Fibroblast of skin of back (primary cell): ENCODE measurements at places on chromosomes 7 and 10.

DNA sequence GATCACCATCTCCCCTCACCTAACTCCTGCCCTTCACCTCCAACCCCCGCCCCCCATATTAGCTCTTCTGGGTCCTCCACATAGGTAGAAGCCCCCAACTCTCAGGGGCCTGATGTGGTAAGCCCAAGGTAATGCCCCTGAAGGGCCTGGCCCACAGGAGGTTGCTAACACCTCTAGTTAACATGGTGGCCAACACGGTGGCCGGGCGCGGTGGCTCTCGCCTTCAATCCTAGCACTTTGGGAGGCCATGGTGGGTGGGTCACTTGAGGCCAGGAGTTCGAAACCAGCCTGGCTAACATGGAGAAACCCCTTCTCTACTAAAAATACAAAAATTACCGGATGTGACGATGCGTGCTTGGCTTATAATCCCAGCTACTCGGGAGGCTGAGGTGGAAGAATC, 954 bp upstream of the MLXIPL start:
- DNase-seq = no peak

DNA sequence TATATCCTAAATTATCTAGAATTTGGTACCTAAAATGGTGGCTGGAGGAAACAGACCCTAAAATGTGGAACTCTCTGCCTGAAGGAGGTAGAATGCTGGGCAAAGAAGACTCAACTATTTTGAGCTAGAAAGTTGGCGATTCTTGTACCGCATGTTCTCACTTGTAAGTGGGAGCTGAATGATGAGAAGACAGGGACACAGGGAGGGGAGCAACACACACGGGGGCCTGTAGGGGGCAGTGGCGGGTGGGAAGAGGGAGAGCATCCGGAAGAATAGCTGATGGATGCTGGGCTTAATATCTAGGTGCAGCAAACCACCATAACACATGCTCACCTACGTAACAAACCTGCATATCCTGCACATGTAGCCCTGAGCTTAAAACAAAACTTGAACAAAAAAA, 250.6 kb downstream of the CALN1 start:
- DNase-seq = no peak

DNA sequence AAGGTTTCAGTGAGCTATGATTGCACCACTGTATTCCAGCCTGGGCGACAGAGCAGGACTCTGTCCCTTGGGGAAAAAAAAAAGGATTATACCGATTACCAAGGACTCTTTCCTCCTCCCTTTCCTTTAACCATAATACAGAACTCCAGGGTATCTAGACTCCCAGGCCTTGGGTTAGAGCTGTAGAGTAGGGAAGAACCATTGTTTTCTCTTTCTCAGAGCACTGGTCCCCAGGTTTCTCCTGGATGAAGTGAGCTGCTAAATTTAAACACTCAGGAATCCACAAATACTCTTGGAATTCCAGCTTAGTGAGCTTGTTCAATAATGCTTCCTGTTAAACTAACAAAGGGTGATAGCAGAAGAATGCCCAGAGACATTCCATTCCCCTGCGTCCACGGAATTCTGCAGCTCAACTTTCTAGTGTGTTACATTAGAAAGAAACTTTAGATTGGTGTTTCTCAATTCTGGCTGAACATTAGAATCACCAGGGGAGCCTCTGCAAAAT, 14.6 kb upstream of the RPEL1 start:
- DNase-seq = peak; percentile 99

DNA sequence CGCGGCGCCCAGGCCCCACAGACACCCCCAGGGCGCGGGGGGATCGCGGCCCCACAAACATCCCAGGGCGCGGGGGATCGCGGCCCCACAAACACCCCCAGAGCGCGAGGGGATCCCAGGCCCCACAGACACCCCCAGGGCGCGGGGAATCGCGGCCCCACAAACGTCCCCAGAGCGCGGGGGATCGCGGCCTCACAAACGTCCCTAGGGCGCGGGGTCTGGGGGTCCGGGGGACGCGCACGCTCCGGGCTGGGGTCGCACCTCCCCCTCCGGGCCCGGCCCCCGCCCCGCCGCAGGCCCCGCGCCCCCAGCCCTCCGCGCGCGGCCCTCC, 382 bp downstream of the DIP2C start:
- no peak for DNase-seq

DNA sequence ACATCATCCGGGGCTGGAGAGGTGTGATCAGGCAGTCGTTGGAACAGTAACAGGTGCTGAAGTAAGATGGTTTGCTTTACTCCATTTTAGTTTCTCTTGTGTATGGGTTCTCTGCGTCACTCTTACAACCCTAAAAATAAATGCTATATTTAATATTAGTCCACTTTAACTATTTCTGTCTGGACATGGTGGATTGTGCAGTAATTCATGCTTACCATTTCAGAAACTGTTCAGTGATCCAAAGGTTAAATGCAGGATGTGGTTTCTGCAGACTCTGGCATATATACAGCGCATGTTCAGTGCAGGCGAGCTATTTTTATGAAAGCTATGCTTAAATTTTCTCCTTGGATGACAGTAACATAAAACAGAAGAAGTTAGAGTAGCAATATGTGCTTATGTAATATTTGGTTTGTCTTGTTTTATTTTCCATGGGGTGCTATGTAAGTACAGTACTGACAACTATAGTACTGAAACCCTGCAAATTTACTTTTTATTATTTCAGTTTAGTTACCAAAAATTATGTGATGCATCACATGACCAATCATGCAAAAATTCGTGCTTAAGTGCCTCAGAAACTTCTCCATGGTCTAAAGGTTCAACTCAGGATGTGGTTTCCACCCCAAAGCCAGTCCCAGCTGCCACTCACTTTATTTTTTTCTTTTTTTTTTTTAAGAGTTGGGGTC, 46.6 kb upstream of the GRID1 start:
- DNase-seq = peak; percentile 54

- no peak for DNase-seq
Measured at GRCh38 chr10:33507662-33508425, 173.4 kb upstream of the NRP1 start.

DNA sequence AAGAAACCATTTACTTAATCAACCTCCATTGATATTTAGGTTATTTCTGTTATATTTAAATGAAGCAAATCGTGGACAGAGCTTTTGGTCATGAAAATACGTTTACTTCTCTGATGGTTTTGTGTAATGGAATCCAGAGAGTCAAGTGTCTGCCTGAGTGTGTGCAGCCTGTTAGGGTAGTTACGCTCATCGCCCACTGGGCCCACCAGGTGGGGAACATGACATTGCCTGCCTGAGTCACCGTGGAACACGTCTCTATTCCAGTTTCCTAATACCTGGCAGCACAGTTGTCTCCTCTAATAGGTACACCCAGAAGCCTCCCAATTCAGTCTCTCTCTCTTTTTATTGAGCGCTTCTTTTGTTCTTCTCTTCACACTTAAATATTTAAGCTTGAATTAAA, 91.0 kb downstream of the ADCY1 start:
- no peak for DNase-seq

GRCh38 chr7:150738092-150738491, 874 bp downstream of the GIMAP5 start:
- no peak for DNase-seq

DNA sequence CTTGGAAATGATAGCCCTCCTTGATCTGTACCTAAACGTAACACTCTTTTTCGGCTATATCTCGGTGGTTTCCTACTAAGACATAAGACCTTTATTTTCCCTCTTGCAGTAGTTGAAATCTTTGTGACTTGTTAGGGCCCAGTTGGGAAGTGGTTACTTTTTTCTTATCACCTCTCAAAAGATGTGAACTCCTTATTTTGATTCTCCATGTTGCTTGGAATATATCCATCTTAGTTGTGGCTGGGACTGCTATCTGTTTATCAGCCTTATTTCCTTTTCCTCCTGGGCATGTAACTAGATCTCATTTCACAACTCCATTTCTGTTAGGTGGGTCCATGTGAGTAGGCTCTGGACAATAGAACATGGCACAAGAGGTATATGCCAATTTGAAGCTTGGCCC, 4.1 kb upstream of the CPED1 start:
- no peak for DNase-seq

- DNase-seq = no peak
Measured at GRCh38 chr10:98264378-98265065, 3.5 kb downstream of the LOXL4 start.

DNA sequence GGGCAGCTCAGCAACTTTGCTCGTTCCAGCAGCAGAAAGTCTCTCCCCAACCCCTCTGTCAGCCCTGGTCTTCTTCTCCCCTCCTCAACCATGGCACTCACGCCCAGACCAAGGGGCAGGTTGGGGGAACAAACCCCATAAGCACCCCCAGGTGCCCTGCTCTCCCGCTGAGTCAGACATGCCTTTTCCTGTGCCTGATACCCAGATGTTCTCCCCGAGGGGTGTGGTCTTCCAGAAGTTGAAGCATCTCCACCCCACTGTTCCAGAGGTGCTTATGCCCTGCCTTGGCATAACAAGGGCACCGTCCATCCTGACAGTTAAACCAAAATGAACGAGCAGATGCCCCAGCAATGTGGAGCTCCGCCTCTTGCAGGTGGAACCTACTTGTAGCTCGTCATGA, 67.1 kb downstream of the C10orf143 start:
- no peak for DNase-seq

GRCh38 chr10:61081301-61081700, 137.3 kb upstream of the RHOBTB1 start:
- DNase-seq = no peak

DNA sequence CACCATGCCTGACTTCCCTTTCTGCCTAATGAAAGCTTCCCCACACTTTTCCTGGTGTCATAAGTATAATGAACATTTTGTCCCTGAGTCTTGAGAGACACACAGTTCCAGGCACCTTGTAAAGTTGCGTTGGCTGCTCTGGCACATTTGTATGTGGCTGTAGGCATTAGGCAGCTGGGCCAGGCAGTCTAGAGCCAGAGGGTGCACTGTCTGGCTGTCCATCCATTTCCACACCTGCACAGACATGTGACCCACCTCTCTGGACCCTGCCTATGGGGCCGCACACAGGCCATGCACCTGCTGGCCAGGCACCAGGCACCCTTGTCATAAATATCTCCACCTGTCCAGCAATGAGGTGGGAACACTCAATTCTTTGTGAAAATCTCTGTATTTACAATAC, 54.7 kb upstream of the ANTXRL start:
- no peak for DNase-seq

- DNase-seq = no peak
Measured at GRCh38 chr7:96773483-96773882, 63.8 kb upstream of the SEM1 start.

DNA sequence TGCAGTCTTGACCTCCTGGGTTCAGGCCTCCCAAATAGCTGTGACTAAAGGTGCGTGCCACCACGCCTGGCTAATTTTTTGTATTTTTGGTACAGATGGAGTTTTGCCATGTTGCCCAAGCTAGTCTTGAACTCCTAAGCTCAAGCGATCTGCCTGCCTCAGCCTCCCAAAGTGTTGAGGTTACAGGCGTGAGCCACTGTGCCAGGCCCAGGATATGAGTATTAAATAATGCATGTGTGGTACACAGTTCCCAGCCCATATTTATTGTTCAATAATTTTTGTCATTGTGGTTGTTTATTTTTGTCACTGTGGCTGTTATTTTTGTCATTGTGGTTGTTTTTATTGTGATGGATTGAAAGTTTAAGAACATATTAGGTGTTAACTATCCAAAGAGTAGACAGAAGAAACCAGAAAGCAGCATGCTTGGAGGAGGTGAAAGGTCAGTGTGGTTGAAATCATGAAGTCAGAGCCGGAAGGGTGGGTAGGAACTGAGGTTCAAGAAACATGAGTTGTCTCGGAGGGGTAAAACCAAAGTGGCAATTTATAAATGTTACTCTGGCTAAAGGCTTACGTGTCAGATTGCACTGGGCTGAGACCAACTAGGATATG, 45.0 kb downstream of the MRC1 start:
- DNase-seq = no peak

DNA sequence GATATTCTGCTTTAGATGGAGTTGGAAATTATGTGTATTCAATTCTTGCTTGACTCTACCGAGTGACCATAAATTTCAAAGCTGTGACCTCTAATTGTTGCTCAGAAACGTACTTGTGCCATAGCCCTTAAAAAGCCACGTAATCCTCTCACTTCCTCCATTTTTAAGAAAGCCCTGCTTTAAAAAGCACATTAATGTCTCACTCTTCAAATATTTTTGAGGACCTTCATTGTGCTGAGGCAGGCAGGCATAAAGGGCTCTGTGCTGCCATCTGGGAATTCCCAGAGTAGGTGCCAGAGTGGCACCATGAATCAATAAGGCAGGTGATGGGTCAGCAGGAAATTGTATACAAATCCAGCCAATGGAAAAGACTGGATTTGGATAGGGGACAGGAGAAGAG, 97.7 kb upstream of the FAM204A start:
- no peak for DNase-seq

GRCh38 chr7:135147341-135147898, 452 bp upstream of the TMEM140 start:
- DNase-seq = no peak

GRCh38 chr10:20040012-20040411, 223.8 kb downstream of the PLXDC2 start:
- no peak for DNase-seq

- peak; percentile 93 for DNase-seq
Measured at GRCh38 chr7:100489824-100490223, 6.1 kb downstream of the NYAP1 start.

DNA sequence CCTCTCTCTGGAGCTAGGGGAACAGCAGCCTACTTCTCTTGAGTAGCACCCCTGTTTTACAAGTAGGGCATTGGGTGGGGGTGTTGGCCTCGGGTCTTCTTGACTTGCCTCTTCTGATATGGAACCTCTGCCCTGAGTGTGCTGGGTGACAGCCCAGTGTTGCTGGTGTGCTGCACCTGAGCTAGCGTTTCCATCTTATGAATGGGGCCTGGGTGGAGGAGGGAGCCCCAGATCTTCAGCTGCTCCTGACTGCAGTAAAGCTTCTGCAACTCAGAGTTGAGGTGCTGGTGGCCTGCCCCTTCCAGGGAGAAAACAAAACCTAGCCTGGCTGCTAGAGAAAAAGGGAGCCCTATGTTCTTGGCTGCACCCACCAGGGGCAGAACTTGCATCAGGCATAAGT, 202.5 kb upstream of the SHH start:
- DNase-seq = no peak

DNA sequence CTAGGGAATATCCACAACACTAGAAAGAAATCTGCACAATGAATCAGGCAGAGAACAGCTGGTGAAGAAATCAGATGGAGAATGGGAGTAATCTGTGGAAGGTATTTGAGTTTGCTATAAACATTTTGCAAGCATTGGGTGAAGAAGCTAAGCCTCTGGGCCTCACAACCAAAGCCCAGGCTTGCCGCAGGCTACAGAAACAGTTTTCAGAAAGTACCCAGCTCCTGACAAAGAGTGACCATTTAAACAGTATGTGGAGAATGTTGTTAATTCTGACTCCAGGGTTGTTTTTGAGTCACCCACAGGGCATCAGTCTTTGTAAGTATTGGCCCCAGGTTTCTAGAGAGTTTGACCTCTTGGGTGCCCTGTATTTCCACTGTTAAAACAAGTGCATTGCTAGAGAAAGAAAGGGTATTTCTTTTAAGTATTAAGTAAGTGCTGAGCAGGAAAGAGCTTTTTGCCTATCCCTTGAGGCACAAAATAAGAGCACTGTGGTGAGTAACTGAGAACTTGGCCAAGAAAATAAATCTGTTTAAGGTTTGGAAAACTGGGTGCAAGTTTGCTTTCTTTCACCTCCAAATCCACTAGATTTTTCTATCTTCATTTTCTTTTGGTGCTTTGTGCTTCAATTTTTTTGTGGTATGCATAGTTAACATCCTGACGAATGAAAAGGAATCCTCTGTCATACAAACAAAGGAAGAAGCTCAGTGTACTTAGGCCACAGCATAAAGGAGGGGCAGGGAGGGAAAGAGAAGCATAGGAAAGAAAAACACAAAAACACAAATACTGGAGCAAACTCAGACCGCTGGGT, 691.8 kb downstream of the SUGCT start:
- DNase-seq = peak; percentile 89
